ENCODE measurements at places on chromosomes 1 and 21.

- H3K27me3 ChIP-seq, result no peaks in the 10 kb centered on the region
- H3K27ac ChIP-seq, result no peak overlapping the region
- H3K4me3 ChIP-seq, result no peak overlapping the region
- DNase-seq, result no peak
Measured at GRCh38 chr1:228265167-228265566, 57.3 kb downstream of the OBSCN start.

- no peak overlapping the region for H3K4me3 ChIP-seq
- H3K27ac ChIP-seq, result no peak overlapping the region
- peaks cover 9% of the 10 kb centered on the region for H3K4me1 ChIP-seq
- no peaks in the 10 kb centered on the region for H3K27me3 ChIP-seq
Measured at GRCh38 chr1:116166011-116166571, 54.9 kb downstream of the MAB21L3 start.

- H3K27me3 ChIP-seq, result no peaks in the 10 kb centered on the region
- H3K4me3 ChIP-seq, result no peak overlapping the region
- H3K27ac ChIP-seq, result no peak overlapping the region
- no peaks in the 10 kb centered on the region for H3K36me3 ChIP-seq
Measured at GRCh38 chr1:85278853-85279314, 2.5 kb upstream of the BCL10 start.

DNA sequence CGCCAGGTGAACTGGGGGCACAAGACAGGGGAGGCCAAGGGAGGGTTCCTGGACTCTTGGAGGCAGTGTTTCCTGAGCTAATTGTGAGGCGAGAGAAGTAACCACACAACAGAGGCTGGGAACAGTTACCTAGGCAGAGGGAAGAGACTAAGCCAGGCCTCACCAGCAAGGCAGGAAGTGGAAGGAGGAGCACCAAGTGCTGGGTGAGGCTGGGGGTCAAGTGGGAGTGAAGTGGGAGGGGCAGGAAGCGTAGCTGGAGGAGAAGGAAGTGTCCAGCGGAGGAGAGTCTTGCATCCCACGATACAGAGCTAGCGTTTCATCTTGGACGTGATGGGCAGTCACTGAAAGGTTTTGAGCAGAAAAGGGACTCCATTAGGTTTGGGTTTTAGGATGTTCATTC lies 48.3 kb upstream of the CAPZB start:
- H3K27ac ChIP-seq, result no peak overlapping the region
- H3K4me3 ChIP-seq, result no peak overlapping the region
- H3K4me1 ChIP-seq, result no peaks in the 10 kb centered on the region
